ENCODE measurements at places on chromosomes 4 and X. TPM values are rescaled to one million over a fixed set of nuclear protein-coding genes. Genes with fewer than 3 reads are reported as not detected.

GRCh38 chr4:110865611-110866259 is 242.9 kb upstream of the PITX2 start:
- H3K27me3 ChIP-seq = no peaks in the 10 kb centered on the region
- DNase-seq = no peak
- no peaks in the 10 kb centered on the region for H3K4me1 ChIP-seq
- no peak overlapping the region for H3K27ac ChIP-seq

The CLDN22 gene
- total RNA-seq = not detected

DNA sequence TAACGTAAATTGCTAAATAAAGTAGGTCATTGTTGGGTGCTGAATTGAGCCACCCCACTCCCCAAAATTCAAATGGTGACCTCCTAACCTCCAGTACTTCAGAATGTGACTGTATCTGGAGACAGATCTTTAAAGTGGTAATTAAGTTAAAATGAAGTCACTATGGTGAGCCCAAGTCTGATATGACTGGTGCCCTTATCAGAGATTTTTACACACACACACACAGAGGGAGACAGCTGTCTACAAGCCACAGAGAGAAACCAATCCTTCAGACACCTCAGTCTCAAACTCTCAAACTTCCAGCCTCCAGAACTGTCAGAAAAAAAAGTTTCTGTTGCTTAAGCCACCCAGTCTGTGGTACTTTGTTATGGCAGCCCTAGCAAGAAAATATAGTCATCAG is 879.2 kb upstream of the INTU start:
- H3K27ac ChIP-seq = no peak overlapping the region
- no peak overlapping the region for H3K4me3 ChIP-seq
- DNase-seq = no peak
- peaks cover 4% of the 10 kb centered on the region for H3K4me1 ChIP-seq

DNA sequence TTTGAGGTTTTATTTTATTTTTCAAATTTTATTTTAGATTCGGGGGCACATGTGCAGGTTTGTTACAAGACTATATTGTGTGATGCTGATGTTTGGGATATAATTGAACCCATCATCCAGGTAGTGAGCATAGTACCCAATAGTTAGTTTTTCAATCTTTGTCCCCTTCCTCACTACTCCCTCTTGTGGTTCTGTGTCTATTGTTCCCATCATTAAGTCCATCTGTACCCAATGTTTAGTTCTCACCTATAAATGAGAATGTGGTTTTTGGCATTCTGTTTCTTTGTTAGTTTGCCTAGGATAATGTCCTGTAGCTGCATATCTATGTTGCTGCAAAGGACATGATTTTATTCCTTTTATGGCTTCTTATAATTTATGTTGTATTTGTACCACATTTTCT is 767.2 kb upstream of the ADGRL3 start:
- no peak overlapping the region for H3K27ac ChIP-seq
- DNase-seq = no peak
- no peaks in the 10 kb centered on the region for H3K36me3 ChIP-seq
- H3K4me3 ChIP-seq = no peak overlapping the region
- no peaks in the 10 kb centered on the region for H3K27me3 ChIP-seq

The MSX1 gene
- total RNA-seq = 2.2 TPM

The GIMD1 gene
- total RNA-seq = not detected
